ENCODE measurements at places on chromosomes 3 and 15. TPM values are rescaled to one million over a fixed set of nuclear protein-coding genes. Genes with fewer than 3 reads are reported as not detected.

DNA sequence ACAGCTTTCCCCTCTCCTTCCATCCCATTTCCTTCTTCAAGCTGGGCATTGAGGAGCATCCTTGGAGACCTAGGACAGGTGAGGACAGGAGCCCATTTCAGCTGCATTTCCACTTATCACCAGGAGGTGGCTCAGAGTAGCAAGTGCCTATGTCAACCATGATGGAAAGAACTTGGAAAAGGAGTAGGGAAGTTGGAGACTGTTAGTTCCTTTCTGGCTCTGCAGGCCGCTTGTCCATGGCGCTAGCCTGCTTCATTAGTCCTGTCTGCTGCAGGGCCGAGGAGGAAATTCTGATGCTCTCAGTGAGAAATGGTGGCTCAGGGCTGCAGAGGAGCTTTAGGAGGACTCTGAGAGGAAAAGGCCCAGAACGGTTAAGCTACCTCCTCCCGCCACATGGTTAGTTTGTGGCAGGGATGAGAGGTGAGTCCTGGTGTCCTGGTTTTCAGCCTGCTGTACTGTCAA lies 7.0 kb upstream of the CD276 start:
- DNase-seq = peak; percentile 65

- no peak for DNase-seq
These were observed 21.3 kb downstream of the PLOD2 start for GRCh38 chr3:146139586-146140110.

- DNase-seq = no peak
These were observed 10.8 kb upstream of the VILL start for GRCh38 chr3:37979541-37980461.

DNA sequence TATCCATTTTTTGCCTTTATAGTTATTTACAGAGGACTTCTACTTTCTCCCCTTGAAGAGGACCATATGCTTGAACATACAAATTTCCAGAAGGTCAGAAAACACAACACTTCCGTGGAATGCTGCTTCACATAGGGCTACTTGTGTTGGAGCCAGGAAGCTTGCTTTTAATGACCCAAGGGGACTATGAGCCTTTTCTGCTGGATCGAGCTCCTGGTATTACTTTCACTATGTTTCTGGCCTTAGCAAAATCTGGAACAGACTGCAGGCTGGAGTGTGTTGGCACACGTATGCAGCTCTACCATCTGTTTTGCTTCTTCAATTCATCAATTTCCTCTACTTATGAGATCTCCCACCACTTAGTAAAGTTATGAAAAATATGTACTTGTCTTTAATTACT lies 69.3 kb upstream of the CBLB start:
- peak; percentile 59 for DNase-seq

DNA sequence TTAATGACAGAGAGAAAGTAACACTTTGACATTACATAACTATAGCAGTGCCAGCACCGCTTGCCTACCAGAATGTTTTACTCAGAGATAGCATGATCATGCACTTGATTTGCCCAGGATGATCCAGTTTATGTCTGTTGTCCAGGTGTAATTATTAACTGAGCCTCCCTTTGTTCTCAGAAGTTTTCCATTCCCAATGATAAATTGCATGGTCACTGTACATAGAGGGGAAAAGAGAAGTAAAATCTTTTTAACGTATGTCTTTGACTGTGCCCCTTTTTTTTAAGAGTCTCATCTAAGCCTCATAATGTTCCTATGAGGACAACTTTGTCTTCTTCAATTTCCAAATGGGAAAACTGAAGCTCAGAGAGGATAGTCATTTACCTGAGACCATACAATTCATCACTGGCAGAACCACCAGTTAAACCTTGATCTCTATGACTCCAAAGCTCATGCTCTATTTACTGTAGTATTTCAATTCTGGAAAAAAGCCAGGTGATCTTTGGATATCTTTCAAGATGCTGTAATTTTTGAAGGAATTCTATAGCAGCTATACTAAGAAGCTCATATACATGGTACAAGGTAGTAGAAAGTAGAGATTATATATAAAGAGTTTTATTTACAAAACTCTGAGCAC lies 25.1 kb downstream of the C3orf85 start:
- DNase-seq = no peak

DNA sequence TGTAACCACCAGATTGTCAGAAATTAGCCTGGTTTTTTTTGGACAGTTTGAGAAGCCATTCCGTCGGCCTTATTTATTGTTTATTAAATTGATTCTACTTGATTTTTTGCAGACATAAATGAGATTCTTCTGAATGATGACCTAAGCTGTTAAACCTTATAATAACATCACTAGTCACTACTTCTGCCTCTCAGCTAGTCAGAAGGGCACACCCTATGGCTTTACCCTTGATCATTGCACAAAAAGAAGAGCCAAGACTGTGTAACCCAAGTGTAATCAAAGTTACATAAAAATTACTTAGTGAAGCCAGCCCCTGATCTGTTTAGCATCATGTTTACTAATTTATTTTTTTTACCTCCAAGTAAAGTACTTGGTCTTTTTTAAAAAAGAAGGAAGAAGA lies 64.3 kb downstream of the CHL1 start:
- no peak for DNase-seq

DNA sequence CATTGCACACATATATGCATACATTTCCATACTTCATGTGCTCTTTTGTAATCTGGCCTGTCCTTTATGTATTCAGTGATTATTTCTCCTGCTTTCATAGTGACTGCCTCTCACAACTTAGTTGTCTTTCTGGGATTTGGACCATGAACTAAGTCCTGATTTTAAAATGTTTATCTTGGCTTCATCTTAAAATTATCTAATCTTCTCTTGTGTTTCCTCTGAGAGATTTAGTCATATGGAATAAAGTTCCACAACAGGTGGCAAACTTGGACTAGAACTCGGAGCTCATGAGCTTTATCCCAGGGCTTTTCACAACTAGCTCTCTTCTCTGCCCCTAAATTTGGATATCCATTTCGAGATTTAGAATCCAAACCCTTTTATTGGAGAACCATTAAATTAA lies 44.3 kb downstream of the U2SURP start:
- no peak for DNase-seq

CHRNA5 gene
- 11.7 TPM for total RNA-seq

PLA2G4D gene
- not detected for total RNA-seq

PTH1R gene
- not detected for total RNA-seq

ITGA11 gene
- 90.7 TPM for total RNA-seq

PLS1 gene
- total RNA-seq = 4.9 TPM

MAGEL2 gene
- not detected for total RNA-seq

HDC gene
- total RNA-seq = not detected

ENTPD3 gene
- not detected for total RNA-seq

APOD gene
- total RNA-seq = 1.6 TPM

DPH6 gene
- total RNA-seq = 30.8 TPM
